ENCODE measurements at places on chromosomes 6 and 20.

DNA sequence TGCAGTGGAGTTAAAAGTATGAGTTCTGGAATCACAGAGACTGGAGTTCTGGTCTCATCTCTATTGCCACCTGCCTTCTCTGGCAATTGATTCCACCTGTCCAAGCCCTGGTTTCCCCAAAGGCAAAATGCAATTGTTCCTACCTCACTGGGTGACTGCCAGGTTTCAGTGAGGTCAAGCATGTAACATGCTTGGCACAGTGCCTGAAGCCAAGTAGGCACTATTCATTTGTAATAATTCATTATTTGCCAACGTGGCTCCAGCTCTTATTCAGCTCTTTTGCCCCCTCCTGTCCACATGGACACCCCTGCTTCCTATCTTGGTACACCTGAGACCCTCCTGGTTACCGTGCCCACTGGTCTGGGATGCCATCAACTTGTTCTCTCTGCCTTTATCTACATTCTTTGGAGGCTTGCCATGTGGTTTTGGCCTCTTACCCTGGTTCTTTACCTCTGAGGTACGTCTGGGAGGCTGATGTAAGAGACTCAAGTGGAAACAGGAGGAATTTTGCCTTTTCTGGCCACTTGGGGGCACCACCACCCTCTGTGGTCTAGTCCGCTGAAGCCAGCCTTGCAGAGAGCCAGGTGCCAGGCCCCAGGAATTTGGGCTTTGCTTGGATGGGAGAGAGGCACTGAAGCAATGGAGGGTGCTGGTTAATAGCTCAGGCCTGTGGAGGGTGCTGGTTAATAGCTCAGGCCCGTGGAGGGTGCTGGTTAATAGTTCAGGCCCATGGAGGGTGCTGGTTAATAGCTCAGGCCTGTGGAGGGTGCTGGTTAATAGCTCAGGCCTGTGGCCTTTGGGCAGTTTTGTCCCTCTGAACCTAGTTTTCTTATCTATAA lies 1.7 kb downstream of the KCNK15 start:
- DNase-seq, result peak; percentile 23

DNA sequence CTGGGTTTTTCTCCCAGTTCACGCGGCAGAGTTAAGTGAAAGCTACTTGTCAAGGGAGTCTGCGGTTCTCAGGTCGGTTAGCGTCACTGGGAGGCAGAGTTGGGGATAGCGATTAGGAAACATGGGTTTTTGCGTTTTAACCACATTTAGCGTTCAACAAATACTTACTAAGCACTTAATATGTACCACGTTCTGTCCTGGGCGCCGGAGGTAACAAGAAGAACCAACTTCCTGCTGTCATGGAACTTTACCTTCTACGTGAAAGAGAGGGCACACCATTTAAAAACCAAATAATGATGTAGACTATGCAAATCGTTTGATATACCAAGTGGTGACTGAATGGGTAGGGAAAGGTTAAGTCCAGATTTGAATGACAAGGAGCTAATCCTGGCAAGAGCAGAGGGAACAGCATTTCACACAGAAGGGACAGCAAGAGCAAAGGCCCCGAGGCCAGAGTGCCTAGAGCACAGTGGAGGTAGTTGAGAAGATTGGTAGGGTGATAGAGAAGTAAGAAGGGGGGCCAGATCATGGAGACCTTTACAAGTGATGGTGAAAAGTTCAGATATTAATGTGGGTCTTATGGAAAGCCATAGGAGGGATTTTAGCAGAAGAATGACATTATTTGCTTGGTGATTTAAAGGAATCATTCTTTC lies 744 bp downstream of the RIOK1 start:
- DNase-seq, result no peak

GRCh38 chr6:11970114-11970513 lies 42.0 kb upstream of the HIVEP1 start:
- DNase-seq, result no peak

GRCh38 chr20:1478566-1478965 lies 11.9 kb upstream of the NSFL1C start:
- DNase-seq, result no peak

DNA sequence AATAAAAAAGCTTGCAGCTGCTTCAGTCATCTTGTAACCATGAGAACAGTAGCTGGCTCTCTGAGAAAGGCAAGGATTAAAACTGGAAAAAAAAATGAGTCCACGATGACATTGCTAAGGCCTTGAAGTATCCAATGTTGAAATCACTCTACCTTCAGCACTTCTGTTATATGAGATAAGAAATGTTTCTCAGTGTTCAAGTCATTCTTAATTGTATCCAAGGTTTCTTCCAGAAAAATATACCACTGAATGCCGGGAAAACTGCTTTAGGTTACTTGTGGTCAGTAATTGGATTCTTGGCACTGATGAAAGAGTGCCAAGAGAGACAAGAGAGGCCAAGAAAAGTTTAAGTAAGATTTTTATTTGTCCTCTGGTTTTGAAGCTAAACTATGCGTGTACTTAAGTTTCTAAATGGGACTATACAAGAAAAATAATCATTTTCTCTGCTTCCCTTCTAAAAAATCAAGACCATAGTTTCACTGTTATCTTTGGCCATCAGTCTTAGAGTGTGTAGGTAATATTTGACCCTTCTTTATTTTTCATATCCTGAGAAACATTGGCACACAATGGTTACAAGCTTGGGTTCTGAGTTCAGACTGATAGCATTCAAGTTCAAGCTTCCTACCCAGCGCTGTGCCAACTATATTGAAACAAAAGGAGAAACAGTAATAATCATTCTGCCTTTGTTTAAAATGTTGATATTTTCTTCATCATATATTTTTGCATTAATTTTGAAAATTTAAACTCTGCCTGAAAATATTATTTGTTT lies 84.6 kb downstream of the TRDN start:
- DNase-seq, result no peak

DNA sequence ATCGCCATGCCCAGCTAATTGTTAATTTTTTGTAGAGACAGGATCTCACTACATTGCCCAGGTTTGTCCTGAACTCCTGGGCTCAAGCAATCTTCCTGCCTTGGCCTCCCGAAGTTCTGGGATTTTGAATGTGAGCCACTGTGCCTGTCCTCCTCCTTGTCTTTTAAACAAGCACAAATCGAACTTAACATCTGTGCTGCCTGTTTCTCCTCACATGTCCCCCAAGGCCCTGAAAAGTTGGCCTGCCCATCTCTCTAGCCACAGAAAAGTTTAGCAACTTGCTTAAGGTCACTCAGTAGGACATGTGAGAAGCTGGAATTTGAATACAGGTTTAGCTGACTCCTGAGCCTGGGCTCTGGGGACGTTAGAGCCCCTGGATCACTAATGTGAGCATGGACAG lies 115.7 kb upstream of the KCNG1 start:
- DNase-seq, result no peak

GRCh38 chr20:17995967-17996819 lies 27.4 kb downstream of the MGME1 start:
- DNase-seq, result no peak

DNA sequence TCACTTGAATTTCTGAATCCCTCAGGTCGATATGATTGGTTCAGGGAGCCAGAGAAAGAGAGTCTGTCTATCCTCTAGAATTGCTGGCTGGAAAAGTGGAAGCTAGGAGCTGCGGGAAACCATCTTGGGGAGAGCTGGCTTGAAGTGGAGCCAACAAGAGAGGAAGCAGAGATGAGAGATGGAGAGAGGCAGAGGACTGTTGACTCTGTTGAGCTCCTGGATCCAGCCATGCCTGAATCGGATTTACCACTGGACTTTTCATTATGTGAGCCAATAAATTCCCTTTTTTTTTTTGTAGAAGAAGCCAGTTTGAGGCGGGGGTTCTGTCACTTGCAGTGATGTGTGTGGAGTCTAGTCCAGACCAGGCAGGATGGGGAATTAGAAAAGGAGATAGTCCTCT lies 13.9 kb upstream of the SLC9A8 start:
- DNase-seq, result no peak

DNA sequence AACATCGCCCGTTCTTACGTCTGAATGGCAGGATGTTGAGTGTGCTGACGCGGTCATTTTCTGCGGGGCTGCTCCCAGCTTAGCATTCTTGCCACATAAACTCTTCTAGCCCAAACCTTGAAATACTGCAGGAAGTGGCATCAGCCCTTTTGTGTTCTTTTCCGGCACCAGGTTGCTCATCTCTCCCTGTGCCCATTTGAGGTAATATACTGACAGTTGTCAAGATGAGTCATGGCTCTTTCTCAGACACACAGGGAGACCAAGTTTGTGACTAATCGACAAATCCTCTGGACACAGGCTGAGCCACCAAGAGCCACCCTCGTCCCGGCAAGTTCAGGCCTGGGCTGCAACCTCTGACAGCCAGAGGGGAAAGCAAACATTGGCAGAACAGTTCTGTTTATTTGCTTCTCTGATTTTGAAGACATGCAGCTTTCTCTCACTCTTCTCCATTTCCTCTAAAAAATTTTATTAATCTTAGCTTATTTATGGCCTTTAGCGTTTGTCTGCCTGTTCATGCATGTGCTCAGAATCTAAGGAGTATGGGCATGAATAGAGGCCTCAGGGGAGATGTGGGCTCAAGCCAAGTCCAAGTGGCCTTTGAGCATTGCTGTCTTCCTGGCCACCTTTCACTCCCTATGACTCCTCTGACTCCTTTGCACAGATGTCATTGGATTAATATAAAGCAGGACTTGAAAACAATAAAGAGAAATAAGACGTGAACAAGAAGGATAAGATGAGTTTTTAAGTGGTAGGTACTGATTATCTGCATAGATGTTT lies 328.2 kb upstream of the JAG1 start:
- no peak for DNase-seq

DNA sequence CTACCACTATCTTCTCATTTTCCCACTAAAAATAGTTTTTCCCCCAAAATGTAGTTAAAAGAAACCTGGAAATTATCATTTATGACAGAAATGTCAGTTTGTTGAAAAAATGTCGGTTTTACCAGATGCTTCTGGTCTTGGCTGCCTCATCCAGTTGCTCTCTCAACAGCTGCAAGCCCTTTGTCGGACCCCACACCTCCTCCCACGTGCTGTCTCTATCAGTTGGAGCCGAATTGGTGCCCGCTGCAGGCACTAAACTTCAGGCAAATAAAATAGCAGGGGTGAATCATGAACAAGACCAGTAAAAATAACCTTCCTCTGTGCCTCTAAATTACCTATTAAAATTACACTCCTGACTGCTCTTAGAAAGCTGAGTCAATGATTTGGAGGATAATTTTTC lies 129.5 kb upstream of the CEP162 start:
- DNase-seq, result no peak

GRCh38 chr6:150631984-150632642 lies 32.4 kb downstream of the PLEKHG1 start:
- DNase-seq, result no peak

DNA sequence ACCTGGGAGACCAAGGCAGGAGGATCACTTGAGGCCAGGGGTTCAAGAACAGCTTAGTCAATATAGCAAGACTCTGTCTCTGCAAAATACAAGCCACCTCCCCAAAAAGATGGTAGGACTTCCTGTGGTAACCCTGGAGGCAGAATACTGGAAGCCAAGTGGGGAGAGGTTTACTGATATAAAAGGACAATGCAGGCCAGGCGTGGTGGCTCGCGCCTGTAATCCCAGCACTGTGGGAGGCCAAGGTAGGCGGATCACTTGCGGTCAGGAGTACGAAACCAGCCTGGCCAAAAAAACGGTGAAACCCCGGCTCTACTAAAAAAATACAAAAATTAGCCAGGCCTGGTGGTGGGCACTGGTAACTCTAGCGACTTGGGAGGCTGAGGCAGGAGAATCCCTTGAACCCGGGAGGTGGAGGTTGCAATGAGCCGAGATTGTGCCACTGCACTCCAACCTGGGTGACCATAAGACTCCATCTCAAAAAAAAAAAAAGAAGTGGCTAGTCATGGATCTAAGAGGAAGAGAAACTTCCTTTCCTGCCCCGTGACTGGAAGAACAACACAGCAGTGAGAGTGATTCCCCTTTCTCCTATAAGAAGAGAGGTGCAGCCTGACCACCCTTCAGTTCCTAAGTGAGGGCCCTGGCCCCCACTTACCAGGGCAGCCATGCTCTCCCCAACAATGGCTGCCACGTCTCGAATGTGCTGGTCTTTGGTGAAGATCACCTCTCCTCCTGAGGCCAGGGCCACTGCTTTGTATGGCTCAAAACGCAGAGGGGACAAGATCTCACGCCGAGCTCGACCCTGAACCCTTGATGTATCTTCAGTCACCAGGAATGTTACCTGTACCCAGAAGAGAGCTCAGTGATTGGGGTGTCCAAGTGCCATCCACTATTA lies 6.2 kb downstream of the SAPCD1 start:
- no peak for DNase-seq

GRCh38 chr6:124524491-124525200 lies 437.6 kb upstream of the RNF217 start:
- DNase-seq, result no peak

- no peak for DNase-seq
Observed at GRCh38 chr6:56850626-56851025, 104.3 kb upstream of the BEND6 start.

GRCh38 chr6:111347589-111347988 lies 135.4 kb downstream of the REV3L start:
- no peak for DNase-seq

- DNase-seq, result no peak
Observed at GRCh38 chr6:143513410-143513809, 1.9 kb upstream of the FUCA2 start.

GRCh38 chr20:58677079-58677604 lies 15.5 kb upstream of the NPEPL1 start:
- no peak for DNase-seq

DNA sequence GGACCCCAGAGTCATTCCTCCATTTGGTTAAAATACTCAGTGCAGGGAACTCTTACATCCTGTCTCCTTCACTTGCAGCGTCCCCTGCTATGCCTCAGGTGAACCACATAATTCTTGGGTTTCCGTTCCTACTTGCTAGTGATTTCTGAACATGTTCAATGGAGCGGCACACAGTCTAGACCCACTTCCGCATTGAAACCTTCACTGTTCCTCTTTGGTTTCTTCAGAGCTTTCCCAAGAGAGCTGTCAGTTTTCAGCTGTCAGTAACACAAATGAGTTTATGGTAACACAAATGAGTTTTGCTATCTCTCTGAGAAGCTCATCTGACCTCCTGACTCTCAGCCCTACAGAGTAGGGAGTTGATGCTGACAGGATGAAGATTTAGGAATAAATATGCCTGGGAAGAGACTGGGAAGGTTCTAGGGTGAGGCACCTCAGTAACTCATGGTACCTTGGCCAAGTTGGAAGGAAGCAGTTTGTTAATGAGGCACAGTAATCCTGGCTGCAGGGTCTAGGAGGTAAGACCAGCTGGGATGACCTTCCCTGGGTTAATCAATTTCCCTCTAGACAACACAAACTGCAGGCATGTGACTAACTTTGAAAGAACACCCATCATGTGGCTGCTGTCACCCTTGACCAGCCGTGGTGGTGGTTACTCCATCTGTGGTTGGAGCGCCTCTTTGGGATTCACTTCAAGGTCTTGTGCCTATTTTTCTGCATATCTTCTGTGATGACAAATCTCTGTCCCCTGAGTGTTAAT lies 5.4 kb downstream of the SYS1 start:
- DNase-seq, result no peak

DNA sequence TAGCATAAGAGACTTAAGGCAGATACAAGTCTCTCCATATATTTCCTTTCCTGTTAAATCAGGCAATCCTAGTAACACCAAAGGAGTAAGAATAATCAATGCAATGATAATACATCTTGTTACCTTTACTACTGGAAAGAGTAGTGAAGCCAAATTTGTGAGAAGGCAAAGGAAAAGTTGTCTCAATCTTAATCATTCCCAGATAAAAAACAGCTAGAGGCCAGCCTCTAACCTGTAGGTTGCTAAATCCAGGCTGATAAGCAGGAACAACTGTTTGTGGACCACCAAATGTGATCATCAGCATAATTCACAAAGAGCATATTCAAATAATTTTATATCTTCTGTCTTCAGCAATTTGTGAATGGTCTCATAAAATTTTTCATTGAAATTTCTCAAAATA lies 189.2 kb upstream of the ADGRB3 start:
- DNase-seq, result no peak
